Effector CD4-positive, alpha-beta T cell (primary cell): ENCODE measurements at places on chromosomes 16 and 17.

DNA sequence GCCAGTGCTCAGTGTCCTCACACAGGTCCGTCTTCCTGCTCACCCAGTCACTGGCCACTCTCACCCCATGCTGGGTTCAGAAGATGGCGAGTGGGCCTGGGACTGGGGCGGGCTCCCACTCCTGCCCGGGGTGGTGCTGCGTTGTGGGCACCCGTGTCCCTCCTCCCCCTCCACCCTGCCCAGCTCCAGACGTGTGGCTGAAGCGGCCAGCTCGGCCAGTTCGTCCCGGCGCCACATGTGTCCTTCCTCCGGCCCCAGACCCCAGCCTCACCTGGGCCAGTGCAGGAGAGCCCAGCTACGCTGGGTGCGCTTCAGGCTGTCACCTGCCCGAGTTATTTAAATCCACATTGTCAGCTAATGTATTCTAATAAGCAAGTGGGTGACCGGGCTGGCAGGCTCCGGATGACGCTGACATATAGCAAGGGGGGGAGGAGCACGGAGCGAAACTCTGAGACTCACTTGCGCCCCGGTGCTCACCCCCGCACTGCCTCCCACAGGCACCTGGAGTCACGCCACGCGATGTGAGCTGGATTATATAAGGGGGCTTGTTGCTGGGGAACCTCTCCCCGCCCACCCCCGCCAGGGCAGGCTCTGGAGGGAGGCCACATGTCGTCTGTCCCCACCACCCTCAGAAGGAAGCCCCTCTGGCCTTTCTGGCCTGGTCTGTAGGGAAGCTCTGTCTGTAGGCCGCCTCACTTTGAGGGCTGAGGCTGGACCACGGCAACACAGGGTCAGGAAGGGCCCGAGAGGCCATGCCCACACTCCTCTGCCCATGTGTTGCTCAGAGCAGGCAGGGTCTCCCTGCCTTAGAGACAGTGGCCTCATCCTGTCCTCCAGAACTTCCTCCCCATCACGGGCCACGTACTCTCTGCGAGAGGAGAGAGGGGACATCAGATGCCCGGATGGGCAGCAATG, 7.1 kb upstream of the BAIAP2 start:
- DNase-seq = no peak

- no peak for DNase-seq
Observed at GRCh38 chr16:15993946-15994665, 44.7 kb downstream of the ABCC1 start.

DNA sequence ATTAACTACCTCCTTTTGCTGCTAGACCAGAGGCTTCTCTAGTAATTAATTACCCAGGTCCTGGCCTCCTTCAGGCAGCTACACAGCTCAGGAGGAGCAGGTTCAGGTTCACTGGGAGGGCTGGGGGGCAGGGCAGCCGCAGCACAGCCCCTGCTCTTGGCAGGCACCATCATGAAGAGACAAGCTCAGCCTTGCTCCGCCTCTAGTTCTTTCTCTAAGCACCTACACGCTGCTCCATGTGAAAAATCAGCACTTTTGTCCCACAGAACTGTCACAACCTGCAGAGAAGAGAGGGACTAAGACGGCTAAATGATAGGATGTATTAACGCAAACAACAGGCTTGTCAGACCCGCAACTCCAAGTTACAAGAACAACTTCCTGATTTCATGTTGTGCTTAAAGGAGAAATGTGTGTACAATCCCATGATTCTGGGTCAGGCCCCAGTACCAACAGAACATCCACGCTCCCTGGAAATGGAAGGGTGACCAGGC, 53.4 kb downstream of the GRB2 start:
- no peak for DNase-seq

DNA sequence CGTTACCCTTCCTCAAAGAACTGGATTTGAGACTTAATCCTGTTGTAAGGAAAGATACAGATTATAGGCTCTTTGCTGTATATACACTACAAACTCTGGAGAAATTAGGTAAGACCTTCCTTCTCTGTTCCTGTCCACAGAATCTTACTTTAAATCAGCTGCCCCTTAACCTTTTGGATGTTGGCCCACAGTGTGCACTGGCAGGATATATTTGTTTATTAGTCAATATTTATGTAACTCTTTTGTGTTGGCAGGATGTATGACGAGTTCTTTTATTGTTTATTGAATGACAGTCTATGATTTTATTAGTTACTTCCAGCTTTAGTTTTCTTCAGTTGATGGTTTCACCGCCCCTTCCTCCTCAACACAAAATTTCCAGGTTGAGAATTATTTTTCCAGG, 19.7 kb downstream of the LRRC36 start:
- DNase-seq = no peak
